ENCODE measurements at places on chromosomes 12 and 14.
A peak's percentile ranks its signal among the peaks of the same experiment; 100 is the strongest.

DNA sequence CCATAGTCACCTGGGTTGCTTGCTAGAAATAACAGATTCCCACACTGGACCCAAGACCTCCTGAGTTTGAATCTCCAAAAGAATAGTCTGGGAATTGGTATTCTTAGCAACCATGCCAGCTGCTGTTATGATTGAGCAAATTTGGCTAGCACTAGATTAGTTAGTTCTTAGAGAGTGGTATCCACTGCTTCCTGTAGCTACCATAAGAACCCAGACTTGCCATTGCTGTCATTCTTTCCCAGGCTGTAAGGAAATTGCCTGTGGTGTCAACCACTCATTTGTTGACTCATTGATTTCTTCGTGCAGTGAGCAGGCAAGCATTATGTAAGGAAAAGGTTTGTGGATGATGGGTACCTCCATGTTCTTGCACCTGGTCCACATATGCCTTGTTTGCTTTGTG lies 201.8 kb upstream of the RGS6 start:
- no peak for DNase-seq

- no peak for DNase-seq
Measured at GRCh38 chr14:71250791-71251190, 343.5 kb downstream of the PCNX1 start.

GRCh38 chr12:26287671-26288381 lies 92.5 kb downstream of the SSPN start:
- DNase-seq: peak; percentile 44

GRCh38 chr12:93379326-93379980 lies 1.7 kb downstream of the NUDT4 start:
- peak; percentile 57 for DNase-seq

GRCh38 chr14:79167957-79168356 lies 997.8 kb downstream of the NRXN3 start:
- no peak for DNase-seq

DNA sequence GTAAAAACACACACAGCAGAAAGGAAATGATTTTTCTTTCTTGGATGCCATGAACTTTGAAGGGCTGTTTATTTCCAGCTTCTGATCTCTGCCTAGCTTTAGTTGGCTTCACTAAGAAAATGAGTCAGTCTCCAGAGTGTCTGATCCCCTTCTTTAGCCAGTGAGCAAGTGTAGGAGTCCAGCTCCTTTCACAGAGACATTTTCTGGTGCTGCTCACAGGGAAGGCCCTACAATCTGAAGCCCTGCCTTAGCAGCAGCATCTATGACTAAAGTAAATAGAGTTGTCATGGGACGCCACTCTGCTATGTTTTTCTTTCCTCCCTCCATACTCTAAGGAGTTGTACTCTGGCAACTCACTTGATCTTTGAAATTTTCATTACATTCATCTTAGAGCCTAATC lies 103.5 kb downstream of the RPAP3 start:
- DNase-seq: no peak

- no peak for DNase-seq
Measured at GRCh38 chr14:54040846-54041245, 84.2 kb upstream of the BMP4 start.

GRCh38 chr12:105317942-105318621 lies 12.4 kb upstream of the C12orf75 start:
- DNase-seq: no peak

DNA sequence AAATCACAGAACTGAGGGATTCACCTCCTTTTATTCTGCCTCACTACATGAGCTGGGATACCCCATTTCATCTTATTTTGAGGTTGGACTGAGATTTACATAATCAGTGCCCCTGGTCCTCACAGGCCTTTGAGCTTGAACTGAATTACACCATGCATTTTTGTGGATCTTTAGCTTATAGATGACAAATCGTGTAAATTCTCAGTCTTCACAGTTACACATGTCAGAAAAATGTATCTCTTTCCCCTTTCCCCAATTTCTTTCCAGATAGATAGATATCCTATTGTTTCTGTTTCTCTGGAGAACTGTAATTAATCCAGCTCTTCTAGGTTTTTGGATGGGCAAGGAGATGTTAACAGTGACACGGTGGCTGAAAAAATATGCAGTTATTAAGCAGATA lies 1778.9 kb upstream of the SEL1L start:
- no peak for DNase-seq

- DNase-seq: no peak
Measured at GRCh38 chr12:60644076-60644475, 1048.2 kb downstream of the SLC16A7 start.

DNA sequence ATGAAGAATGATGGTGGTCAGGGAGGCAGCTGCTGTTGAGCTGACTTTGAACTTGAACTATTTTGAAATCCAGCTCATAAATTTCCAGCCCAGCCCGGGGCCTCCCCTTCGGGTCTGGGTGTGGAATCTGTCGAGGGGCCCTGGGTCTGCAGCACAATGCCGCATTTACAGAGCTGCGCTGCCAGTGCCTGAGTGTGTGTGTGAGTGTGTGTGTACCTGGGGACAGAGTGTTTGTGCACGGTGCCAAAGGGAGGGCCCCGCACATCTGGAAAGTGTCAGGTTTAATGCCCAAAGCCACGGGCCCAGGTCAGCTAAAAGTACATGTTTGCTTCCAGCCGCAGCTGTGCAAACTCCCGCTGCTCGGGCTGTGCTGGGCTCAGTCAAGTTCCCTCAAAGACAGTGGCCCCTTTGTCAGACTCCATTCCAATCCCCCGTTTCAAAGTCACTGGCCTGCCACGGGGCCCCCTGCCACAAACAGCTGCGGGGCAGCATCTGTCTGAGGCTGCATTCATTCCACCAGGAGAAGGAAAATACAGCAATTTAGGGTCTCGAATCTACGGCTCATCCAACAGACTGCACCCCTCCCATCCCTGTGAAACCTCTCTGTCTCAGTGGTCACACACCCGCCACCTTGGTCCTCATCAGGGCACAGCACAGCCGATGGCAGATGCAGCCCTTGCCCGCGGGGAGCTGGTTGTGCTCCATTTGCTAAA lies 16.3 kb upstream of the RFLNA start:
- DNase-seq: peak; percentile 44

DNA sequence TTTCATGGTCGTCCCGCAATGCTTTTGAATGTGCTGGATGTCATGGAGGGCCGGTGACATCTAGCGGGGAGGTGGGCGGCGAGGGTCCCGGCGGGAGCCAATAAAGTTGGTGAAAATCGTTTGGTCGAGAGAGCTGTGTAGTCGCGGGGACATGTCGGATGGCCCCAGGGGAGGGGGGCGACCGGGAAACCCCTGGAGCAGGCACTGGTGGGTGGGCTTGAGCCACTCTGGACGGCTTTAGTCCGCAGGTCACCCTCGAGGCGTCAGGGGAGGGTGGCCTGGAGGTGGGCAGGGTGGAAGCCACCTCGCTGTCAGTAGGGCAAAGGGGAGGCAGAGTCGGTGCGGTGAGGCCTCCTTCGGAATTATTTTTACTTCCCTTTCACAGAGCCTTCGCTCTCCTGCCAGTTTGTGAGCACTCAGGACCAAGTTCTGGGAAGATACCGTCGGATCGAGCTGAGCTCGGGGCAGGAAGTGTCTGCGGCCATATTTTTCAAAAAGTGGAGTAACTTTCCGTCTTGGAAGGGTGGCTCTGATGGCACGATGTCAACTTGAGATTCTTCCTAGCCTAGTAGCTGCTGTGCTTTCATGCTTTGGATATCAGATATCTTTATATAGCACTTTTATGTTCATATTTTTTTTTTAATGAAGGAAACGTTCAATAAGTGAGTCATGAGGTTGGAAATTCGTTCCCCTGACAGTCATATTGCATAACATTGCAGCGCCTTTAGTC lies 28.2 kb downstream of the WBP11 start:
- no peak for DNase-seq

- DNase-seq: no peak
Measured at GRCh38 chr14:51484485-51484884, 167.2 kb upstream of the FRMD6 start.

- no peak for DNase-seq
Measured at GRCh38 chr12:18467620-18468245, 206.4 kb downstream of the PIK3C2G start.

GRCh38 chr12:131912518-131913274 lies 16.4 kb upstream of the PUS1 start:
- DNase-seq: peak; percentile 65

- no peak for DNase-seq
Measured at GRCh38 chr12:19243551-19243950, 114.0 kb downstream of the PLEKHA5 start.

DNA sequence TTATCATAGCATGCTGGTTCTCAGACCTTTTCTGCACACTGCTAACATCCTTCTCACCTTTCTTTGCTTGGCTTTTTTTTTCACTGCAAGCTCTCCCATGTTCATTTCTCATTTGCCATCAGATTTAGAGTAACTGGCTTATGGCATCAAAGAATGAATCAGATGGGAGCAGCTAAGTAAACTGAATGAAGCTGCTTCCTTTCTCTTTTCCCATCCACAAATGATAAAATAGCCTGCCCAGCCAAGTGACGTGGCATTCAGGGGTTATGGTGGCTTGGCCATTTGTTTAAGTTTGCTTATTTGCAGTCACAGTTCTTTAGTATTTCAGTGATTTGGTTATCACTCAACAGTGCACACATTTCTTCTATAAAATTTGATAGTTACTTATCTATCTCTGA lies 708.6 kb downstream of the DIO2 start:
- DNase-seq: no peak

- DNase-seq: no peak
Measured at GRCh38 chr12:52953181-52953841, 4.4 kb downstream of the KRT18 start.

DNA sequence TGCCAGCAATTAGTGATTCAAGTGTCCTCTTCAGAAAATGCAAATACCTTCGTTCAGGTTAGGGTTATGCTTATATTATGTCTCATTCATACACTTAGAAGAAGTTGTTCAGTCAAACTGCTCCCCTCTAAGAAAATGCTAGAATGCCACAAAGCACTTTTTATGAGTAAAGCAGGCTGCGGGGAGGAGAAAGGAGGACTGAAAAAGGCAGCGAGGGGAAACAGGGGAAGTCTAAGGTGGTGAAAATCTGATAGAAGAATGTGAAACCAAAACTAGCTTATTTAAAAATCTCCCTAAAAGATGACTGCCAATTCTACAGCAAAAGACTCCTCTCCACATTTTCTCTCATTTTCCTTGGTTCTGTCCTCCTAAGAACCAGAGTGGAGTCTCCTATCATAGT lies 70.1 kb downstream of the PRKD1 start:
- no peak for DNase-seq

- peak; percentile 10 for DNase-seq
Measured at GRCh38 chr12:29176941-29177340, 27.9 kb downstream of the FAR2 start.

GRCh38 chr12:115405471-115405860 lies 721.5 kb upstream of the TBX3 start:
- no peak for DNase-seq

DNA sequence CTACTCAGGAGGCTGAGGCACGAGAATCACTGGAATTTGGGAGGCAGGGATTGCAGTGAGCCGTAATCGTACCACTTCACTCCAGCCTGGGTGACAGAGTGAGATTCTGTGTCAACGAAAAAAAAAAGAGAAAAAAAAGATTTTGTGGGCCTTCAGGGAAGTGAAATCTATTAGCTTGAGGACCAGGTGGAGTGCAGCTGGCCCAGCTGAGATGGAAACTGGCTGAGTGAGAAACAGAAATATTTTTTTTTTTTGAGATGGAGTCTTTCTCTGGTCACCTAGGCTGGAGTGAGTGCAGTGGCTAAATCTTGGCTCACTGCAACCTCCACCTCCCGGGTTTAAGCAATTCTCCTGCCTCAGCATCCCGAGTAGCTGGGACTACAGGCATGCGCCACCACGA lies 2.3 kb upstream of the CLEC4C start:
- no peak for DNase-seq

DNA sequence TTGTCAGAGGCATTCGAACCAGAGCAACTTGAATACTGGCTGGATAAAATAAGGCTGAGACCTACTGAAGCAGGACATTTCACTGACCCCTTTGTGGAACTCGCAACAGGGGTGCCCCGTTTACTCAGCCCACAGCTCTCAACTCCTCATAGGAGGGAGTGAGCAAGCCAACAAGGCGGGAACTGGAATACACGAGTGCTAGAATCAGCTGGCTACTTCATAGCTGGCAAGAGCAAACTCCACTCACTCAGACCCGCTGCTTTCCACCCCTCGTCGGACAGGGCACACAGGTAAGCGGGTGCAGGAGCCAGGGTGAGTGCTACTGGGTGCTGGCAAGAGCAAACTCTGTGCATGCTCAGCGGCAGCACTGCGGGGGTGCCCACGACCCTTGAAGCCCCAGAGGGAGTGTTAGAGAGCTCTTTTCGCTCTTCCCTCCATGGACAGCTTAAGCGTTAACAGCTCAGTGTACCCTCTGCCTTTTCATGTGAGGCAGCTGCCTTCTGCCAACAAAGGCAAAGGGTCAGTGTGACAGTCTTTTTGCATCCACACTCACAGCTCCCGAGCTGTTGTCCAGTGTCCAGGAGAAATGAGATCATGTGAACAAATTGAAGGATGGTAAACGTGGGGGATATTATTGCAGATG lies 15.7 kb downstream of the CAPZA3 start:
- no peak for DNase-seq

- DNase-seq: no peak
Measured at GRCh38 chr14:106087837-106088236, 561.5 kb downstream of the TMEM121 start.

DNA sequence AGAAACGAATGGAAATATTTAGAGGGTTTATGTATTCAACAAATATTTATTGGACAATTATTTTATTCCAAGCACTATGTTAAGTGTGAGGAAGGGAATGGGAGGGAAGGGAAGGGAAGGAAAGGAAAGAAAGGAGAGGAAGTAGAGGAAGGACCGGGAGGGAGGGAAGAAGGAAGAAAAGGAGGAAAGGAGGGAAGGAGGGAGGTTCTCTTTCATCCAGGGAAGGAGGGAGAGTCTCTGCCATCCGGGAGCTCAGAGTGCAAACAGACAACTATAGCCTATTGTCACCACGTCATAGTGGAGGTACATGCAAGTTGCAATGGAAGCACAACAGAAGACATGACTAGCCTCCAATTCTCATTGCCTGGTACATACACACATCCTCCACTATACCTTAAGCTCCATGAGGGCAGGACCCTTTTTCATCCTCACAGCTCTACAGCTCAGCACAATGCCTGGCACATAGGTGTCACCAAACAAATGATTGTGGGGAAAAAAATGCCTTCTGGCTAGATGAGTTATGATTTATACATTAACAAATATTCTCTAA lies 48.1 kb downstream of the DAD1 start:
- DNase-seq: no peak

- no peak for DNase-seq
Measured at GRCh38 chr12:48388938-48389337, 38.2 kb upstream of the ZNF641 start.

DNA sequence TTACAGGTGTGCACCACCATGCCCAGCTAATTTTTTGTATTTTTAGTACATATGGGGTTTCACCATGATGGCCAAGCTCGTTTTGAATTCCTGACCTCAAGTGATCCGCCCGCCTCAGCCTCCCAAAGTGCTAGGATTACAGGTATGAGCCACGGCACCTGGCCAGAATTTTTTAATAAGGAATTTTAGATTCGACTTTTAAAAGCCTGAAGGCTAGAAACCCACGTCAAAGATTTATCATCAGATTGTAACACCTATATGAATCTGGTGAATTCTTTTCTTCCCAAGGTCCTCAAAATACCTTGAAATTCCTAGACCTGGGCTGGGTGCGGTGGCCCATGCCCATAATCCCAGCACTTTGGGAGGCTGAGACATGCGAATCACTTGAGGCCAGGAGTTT lies 18.7 kb upstream of the MMP19 start:
- no peak for DNase-seq
